ENCODE measurements at places on chromosomes 3 and 15.

DNA sequence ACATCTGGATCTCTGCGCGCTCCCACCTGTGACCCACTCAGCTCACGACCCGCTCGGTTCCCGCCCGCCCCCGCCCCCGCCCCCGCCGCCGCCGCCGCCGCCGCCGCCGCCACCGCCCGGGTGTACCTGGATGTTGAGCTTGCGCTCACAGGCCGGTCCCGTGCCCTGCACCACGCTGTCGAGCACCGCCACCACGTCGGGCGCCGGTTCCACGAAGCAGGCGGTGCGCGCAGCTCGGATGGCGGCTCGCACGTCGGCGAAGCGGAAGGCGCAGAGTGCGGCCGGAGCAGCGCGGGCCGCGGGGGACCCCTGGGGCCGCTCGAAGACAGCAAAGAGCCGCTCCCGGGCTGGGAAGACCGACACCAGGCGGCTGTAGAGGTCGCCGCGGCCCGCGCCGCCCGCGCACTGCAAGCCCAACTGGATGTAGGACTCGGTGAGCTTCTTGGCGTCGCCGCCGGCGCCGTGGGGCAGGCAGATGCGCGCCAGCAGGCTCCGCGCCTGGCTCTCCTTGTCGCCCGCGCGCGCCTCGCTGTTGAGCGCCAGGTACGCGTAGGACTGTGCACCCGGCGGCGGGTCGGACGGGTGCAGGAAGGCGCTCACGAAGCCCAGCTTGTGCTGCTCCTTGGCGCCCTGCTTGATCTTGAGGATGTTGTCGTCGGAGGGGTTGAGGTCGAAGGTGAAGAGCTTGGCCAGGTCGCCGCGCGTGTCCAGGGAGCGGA lies 1.1 kb downstream of the PLXND1 start:
- no peak for DNase-seq

DNA sequence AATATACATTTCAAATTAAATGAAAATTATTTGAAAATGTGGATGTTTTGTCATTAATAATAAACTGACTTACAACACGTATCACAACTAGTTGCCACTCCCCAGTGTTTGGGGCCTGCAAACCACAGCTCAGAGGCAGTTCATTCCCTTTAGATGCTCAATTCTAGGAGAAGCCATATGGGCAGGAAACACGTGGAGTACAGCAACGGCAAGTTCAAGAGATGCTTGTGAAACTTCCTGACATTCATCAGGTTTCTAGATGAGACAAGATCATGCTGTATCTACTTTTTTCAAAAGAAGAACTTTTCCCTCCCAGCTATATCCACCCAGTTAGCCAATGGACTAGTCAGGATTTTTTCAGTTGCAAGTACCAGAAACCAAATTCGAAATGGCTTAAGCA lies 17.6 kb upstream of the PLA2G4D start:
- no peak for DNase-seq

GRCh38 chr15:68797191-68797590 lies 23.5 kb downstream of the ANP32A start:
- DNase-seq: no peak

DNA sequence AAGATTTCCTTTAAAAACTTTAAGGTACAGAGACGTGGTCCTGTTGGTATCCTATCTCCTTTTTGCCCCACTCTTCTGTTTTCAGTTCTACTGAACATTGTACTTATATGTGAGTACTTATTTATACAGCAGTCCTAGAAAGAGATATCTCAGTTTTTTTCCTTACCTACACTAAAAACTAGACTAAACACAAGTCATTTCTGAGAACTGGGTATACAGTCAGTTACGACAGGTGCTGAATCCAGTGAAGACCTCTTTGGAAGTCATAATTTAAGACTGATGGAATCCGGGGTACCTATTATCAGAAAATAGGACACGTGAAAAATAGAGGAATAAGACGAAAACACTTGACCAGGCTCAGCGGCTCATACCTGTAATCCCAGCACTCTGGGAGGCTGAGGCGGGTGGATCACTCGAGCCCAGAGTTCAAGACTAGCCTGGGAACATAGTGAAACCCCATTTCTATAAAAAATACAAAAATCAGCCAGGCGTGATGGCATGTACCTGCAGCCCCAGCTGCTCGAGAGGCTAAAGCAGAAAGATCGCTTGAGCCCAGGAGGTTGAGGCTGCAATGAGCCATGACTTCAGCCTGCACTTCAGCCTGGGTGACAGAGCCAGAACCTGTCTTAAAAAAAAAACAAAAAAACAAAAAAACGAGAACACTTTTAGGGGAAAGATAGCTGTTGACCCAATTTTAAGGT lies 76.3 kb downstream of the KLHL25 start:
- no peak for DNase-seq

DNA sequence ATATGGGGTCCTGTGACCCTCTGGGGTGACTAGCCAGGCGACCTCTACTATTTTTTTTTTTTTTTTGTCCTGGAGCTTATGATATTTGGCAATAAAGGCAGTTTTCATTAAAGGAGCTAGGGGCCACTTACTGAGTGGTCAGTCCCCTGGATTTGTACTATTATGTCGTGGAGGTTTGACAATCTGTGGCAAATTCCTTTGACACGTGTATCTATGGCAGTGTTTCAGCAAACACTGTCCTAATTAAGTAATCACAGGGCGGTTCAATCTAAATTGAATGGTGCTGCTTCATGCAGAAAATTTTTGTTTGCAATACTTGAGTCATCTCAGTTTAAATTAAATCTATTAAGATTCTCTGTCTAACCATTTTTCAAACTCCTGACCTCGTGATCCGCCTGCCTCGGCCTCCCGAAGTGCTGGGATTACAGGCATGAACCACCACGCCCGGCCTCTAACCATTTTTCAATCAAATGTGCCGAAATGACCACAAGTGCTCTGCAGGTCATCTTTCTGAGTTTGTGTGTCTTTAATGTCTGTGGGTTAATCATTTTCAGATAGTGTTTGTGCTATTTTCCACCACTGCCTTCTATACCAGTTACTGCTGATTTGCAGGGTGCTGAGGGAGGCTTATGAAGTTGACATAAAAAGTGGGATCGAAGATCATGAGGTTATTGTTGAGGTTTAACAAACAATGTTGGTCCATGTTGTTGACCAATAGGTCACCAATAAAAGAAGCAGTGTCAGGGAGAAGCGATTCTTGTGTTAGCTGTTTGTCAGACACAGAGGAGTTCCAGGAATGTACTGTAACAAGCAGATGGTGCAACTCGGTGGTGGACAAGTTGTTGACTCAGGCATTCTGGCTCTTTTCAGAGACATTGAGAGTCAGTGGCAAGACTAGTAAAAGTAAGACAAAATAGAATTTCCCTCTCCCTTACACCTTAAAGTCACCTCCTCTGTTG lies 18.6 kb upstream of the SLC2A2 start:
- DNase-seq: no peak

DNA sequence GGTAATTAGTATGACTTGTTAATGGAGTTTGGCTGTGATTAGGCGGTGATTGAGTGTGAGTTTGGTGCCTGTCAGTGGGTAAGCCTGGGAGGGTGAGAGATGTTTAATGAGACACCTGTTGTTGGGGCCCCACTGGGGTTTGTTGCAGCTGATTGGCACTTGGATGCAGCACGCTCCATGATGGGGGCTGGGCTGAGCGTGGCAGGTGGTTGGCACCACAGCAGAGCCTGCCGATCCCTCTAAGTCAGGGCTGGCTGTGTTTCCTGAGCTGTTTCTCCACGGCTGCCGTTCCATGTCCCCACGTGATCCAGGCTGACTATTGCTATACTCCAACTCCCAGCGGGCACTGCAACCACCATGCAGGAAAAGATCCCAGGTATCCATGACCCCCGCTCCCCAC lies 93.5 kb upstream of the ARRDC4 start:
- no peak for DNase-seq

- DNase-seq: no peak
Observed at GRCh38 chr15:73965758-73966113, 26.4 kb downstream of the STOML1 start.

DNA sequence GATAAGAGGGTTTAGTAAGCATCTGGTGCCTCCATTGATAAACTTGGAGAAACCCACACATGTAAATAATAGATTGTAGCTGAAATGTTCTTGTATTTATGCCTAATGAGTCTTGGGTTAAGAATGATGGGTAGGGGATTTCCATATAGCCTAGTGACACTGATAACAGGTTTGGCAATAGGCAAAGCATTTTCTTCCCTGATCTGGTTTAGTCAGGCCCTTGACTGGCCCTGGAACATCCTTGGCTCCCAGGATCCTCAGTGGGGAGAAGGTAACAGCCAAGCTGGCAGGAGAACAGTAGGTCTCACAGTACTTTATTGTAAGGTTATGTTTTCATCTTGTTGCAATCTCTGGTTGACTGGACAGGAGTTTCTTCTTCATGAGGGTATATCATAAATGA lies 228.4 kb downstream of the DIPK2A start:
- no peak for DNase-seq
